Cerebellar cortex (tissue), 1 donor: ENCODE measurements at places on chromosomes 16 and 17.

GRCh38 chr17:68382582-68383085, 74.7 kb downstream of the WIPI1 start:
- no peak for DNase-seq

- DNase-seq = no peak
These were observed 13.7 kb downstream of the HOXB4 start for GRCh38 chr17:48564188-48565021.

DNA sequence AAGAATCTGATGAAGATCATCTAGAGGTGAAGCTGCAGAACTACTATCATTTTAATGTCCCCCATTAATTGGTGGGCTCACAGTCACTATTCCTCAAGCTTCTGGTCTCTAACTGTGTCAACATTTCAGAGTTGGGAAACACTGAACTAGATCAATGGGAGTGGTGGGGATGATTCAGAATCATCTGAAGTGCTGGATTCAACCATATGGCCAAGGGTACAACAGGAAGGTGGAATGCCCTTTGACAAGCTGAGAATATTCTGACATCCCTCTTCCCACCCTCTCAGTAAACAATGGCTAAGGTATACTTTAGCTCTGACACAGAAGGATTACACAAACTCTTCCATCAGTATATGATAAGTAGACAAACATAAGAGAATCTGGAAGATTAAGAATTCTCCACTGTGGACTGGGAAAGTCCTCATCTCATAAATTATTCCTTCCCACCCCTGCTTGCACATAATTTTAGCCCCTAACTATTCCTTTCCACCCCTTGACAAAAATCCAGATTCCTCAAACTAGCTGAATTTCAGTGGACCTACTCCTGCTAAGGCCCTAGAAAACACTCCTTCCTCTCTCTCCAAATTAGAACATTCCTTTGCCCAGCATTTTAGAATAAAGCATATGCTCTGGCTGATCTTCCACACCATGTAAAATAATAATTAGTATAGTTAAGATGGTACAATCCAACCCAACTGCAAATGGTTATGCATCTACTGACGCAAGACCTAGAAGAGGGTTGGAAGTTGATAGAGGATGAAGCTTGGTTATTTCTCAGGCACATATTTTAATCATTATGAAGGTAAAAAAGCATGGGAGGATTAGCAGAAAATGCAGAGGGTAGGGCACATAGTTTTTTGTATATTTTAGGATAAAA, 16.3 kb upstream of the RFFL start:
- DNase-seq = no peak

DNA sequence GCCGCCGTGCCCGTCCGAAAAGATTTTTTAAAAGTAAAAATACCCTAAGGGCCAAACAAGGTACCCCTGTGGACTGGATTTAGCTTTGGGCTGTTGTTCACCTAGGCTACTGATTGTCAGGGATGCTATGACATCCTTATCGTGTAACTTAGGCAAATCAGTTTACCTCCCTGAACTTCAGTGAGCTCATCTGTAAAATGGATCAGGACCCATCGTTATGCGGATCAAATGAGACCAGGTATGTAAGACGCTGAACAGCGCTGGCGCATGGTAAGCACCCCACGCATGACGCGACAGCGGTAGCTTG, 658 bp upstream of the ZNF771 start:
- no peak for DNase-seq

DNA sequence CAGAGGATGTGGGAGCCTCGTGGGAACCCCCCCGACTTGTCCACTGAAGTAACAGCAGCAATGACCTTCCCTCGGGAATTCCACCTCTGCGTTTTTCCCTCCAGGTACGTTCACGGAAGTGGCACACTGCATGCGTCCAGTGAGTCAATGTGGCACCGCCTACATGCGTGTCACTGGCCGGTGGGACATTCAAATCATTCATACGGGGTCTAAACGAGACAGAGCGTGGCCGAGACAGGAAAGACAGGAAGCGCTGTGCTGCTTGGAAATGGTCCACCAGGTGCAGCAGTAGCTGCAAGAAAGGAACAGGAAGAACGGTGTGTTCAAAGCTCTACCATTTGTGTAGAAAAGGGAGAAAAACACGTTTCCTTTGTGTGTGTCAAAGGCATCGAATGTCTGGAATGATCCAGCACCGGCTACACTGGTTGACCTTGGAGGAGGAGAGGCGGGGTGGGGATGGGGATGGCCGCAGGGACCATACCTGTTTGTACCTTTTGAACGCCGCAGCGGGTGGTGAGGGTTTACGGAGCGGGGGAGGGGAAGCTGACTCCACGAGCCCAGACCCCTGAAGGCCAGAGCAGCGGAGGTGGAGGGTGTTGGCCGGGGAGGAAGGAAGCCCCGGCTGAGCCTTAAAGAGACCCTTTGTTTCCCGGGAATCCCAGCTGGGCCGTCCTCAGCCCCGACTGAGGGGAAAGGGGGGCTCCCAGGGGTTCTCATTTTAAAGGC, 1.7 kb upstream of the PGAP6 start:
- no peak for DNase-seq

DNA sequence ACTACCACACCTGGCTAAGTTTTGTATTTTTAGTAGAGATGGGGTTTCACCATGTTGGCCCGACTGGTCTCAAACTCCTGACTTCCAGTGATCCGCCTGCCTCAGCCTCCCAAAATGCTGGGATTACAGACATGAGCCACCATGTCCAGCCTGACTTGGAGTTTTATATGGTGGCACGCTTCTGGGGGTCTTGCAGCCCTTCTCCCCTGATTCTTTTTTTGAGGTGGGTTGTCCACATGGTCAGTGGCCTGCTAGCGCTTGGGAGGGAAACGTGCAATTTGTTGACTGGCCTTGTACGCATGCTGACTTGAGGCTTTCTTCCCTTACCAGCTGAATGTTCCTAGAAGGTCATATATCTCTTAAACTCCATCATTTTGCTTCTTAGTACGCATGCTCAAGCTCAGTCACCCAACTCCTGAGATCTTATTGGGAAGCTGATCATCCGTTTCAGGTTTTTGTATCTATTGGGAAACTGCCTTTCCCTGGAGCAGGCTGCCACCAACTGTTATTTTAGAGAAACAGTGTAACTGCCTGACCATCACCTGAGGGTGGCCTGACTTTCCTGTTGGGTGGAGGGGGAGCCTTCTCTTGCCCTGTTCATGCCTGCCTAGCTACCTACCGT, 13.7 kb upstream of the LDHD start:
- peak; percentile 68 for DNase-seq

DNA sequence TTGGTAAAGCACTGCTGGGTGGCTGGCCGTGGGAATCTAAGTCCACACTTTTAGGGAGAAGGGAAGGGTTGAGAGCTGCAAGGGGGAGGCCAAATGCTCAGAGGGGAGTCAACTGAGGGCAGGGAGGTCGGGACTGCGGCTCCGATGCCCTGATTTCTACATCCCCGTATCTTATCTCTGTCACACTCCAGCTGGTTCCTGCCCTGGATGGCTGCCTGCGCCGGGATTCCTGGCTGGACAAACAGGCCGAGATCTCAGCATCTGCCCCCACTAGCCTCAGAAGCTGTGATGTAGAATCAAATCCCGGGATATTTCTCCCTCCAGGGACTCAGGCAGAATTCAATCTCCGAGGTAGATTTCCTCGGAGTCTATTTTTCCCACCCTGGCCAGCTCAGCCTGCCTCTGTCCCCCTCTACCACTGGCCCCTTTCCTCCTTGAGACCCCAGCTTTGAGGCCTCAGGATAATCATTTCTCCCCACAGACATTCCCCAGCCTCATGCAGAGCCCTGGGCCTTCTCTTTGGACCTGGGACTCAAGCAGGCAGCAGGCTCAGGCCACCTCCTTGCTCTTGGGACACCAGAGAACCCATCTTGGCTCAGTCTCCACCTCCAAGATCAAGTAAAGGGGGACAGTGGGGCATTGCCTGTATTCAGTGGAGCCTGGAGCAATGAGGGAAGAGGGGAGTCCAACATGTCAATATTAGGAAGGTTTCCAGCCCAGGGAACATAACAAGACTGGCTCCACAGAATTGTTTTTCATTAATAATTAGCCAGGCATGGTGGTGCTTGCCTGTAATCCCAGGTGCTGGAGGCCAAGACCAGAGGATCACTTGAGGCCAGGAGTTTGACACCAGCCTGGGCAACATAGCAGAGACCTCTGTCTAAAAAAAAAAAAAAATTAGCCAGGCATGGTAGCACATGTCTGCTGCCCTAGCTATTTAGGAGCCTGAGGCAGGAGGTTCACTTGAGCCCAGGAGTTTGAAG, 1.8 kb downstream of the SHBG start:
- no peak for DNase-seq

- no peak for DNase-seq
These were observed 24.4 kb upstream of the ABCC1 start for GRCh38 chr16:15924996-15925395.

DNA sequence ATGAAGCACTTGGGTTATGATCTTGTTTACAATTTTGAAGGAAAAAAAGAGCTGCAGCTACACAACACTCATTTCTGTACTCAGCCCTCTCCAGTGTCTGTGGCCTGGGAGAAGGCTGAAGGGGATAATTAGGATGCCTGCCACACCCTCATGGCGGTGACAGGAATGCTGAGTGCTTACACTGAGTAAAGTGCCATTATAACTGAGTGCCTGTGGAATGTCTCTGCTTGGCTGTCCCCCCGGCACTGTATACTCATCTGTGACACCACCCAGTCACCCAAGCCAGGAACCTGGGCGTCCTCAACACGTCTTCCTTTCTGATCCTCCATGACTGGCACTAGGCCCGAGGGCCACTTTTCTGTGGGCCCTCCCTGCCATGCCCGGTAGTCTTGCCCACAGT, 3.5 kb upstream of the MRPL38 start:
- DNase-seq = no peak

GRCh38 chr17:76623271-76624146, 20.0 kb downstream of the ST6GALNAC1 start:
- peak; percentile 68 for DNase-seq

GRCh38 chr17:79006046-79006445, 3.5 kb downstream of the CANT1 start:
- no peak for DNase-seq

- no peak for DNase-seq
These were observed 870 bp upstream of the ZC3H7A start for GRCh38 chr16:11797957-11798299.

DNA sequence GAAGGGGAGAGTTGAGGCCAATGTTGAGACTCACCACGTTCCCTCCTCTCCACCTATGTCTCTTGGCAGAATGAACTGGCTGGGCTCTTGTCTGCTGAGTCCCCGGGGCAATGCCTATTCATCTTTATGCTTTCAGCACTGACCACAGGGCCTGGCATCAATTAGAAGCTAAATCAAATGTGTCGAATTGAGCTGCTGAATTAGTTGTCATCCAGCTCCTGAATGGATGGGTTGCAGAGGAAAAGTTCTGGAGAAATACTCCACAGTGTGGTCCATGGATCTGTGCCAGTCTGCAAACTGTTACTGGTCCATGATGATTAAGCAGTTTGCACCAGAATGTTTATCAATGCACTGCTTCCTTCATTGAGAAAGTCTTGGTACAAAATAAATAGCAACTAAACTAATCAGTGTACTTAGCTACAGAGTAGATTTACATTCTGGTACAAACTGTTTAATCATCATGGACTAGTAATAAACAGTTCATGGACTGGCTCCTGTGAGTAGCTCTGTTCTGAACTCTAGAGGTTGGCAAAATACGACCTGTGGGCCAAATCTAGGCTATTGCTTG, 4.6 kb downstream of the CNGB1 start:
- no peak for DNase-seq

DNA sequence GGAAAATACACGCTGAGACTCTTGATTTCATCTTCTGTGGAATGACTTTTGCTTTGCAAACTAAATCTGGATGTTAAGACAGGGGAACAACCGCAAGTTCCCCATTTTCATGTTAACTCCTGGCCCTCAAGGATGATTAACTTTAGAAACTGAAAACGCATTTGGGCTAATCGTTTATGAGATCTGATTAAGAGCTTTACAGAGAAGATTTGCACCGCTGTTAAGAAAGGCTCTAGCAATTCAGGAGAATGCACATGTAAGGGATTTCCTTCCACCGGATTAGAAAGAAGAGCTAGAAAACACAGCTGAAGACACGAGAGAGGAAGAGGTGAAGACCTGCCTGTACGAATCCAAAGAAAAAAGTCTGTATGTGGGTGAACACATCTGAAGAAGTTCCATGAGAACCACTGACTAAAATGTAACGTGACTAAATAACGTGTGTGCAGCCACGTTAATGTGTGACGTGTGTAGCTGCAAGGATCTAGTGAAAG, 106.4 kb downstream of the YPEL2 start:
- no peak for DNase-seq

DNA sequence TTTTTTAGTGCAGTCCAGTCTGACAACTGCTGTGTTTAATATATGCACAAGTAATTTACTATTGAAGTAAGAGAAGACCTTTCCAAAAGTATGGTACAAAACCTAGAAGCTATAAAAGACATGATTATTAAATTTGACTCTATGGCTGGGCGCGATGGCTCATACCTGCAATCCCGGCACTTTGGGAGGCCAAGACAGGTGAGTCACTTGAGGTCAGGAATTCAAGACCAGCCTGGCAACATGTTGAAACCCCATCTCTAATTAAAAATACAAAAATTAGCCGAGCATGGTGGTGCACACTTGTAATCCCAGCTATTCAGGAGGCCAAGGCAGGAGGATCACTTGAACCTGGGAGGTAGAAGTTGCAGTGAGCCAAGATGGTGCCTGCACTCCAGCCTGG, 41.4 kb upstream of the VWA3A start:
- DNase-seq = no peak

DNA sequence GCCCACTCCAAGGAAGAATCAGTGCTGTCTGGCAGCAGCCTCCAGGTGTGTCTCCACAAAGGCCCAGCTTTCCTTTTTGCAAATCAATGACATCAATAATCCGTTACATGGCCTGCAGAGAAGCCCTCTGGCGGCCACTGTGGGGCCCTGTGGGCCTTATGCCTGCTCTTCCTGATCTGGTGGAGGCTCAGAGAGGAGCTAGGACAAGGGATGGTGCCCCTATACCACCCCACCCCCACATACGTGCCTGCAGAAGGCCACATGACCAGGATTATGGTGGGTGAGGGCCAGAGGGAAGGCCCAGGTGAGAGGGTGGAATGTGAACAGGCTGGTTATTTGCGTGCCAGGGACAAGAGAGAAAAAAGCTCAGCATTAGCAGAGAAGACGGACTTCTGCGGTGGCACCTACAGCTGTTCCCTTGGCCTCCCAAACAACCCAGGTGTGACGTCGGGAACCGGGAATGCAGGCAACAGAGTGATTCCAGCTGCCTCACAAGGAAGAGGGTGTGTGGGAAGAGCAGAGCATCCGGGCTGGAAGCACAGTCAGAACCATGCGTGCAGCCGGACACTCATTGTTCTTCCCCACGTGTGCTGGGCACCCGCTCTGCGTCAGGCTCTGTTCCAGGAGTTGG, 22.5 kb downstream of the EIF4A3 start:
- peak; percentile 27 for DNase-seq
